ENCODE measurements at places on chromosomes 11 and 22.
A peak's percentile ranks its signal among the peaks of the same experiment; 100 is the strongest.

DNA sequence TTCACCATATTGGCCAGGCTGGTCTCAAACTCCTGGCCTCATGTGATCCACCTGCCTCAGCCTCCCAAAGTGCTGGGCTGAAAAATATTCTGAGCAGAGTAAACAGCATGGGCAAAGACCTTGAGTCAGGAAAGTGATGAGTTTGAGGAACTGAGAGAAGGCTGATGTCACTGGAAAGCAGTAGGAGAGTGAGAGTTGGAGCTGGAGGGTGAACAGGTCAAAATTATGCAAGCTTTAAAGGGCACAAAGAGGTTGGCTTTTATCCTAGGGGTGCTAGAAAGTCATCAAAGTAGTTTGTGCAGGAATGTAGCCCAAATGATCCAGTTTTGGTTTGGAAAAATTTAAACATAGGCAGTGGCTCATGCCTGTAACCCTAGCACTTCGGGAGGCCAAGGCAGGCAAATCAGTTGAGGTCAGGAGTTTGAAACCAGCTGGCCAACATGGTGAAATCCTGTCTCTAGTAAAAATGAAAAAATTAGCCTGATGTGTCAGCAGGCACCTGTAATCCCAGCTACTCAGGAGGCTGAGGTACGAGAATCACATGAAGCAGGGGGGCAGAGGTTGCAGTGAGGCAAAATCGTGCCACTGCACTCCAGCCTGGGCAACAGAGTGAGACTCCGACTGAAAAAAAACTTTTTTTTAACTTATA is 44.7 kb upstream of the CXCR5 start:
- DNase-seq = no peak

- DNase-seq = no peak
Measured at GRCh38 chr11:122697636-122698167, 42.2 kb downstream of the UBASH3B start.

- DNase-seq = no peak
Measured at GRCh38 chr11:6249770-6250555, 9.7 kb upstream of the CCKBR start.

- peak; percentile 49 for DNase-seq
Measured at GRCh38 chr11:131894615-131895544, 524.5 kb downstream of the NTM start.

- peak; percentile 38 for DNase-seq
Measured at GRCh38 chr11:100830978-100831732, 144.1 kb downstream of the ARHGAP42 start.

GRCh38 chr11:120775986-120776951 is 247.6 kb upstream of the TBCEL start:
- no peak for DNase-seq

DNA sequence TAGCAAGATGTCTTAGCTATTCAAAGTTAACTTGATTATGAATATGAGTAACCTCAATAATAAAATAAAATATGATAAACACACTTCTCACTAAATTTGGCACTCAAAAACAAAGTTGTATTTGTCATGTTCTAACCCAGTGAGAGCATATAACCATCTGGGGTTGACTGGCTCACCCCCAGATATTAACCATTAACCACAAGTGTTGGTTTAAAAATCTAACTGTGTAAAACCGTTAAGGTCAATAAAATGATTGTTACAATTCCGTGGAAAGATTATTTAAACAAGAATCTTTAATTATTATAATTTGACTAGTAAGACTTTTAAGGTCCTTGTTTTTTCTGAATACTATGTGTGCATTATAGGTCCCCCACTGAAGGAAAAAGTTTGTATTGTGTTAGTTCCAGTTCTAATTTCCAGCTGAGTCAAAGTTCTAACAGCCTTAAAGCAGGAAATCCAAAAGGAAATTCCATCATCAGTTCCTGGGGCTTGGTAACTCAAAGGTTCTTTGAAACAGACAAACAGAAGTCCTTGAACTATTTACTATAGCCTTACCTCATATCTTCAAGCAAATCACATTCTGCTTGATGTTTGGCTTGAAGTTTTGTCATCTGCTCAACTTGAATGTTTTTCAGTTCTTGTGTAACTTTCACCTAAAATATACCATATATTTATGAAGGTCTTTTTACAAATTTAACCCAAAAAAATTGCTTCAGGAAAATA is 2.5 kb downstream of the FCHSD2 start:
- DNase-seq = no peak

DNA sequence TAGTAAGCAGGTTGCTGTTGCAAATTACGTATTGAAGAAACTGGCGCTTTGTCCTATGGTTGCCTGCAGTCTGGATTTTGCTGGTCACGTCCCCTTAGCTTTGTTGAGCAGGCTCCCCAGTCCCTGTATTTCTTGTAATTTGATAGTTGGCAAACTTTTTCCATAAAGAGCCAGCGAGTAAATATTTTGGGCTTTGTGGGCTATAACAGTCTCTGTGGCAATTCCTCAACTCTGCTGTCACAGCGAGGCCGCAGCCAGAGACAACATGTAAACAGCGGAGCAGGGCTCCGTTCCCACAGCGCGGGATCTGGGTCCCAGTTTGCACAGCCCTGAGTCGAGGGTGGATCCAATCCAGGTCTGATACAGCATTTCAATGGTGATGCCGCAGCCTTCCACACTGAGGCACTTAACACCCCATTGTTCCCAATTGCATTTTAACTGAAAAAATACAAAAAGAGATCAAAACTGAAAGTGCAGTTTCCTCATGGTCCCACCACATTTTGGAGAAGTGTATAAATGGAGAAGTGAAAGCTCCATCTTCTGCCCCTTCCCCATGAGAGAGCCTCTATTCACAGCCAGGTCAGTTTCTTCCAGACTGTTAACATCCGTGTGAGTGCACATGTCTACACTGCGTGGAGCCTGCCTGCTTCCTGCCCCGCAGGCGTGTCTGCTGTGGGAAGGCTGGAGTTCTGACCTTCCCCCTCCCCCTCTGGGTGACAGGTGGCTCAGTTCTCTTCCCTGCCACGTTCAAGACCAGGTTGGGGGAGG is 89.1 kb downstream of the RPS6KA4 start:
- peak; percentile 53 for DNase-seq

DNA sequence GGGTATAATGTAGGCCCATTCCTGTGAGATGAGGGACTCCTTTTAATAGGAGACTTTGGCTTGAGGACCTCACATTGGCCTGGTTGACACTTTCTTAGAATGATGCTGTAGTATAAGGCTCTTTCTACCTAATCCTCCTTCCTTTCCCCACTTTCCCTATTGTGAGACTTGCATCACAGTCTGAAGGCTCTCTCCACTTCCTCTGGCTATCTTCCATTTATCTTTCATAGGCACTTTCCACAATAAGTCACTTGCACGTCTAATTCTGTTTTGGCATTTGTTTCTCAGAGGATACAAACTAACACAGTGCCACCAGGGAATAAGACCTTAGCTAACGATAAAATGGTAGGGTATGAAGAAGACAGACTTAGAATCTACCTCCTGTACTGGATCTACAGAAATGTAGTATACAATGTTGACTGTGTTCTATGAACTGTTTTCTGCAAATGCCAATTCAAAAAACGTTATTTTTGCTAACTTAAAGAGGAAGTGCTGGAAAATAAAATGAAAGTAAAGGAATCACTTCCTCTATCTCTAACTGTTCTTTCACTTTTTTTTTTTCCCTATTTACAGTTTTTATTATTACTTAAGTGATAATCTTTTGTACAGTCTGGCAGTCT is 17.9 kb upstream of the PDE3B start:
- no peak for DNase-seq

GRCh38 chr11:127219704-127220103 is 219.1 kb upstream of the KIRREL3 start:
- no peak for DNase-seq

- DNase-seq = peak; percentile 58
Measured at GRCh38 chr11:94958121-94958696, 15.1 kb downstream of the CWC15 start.

DNA sequence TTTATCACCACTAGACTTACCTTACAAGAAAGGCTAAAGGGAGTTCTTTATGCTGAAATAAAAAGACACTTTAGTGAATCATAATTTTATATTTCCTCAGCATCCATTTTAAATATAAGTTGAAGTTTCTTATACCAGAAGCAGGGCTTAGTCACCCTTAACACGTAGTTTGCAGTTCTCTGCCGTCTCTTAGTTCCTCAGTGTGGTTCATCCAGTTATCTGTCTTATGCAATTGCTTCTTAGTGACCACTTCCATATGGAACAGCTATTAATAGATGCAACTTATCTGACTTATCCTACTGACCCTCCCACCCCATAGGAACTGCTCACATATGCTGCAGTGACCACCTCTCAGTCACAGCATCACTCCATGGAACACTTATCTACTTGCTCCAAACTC is 11.7 kb upstream of the SLC36A4 start:
- DNase-seq = no peak

- DNase-seq = no peak
Measured at GRCh38 chr11:31000381-31000780, 369.2 kb downstream of the DCDC1 start.

- DNase-seq = no peak
Measured at GRCh38 chr11:97000481-97000880, 610.7 kb downstream of the JRKL start.

- peak; percentile 85 for DNase-seq
Measured at GRCh38 chr11:112962579-112963367, 1.6 kb downstream of the NCAM1 start.

- peak; percentile 35 for DNase-seq
Measured at GRCh38 chr22:35314161-35314942, 14.7 kb downstream of the TOM1 start.

DNA sequence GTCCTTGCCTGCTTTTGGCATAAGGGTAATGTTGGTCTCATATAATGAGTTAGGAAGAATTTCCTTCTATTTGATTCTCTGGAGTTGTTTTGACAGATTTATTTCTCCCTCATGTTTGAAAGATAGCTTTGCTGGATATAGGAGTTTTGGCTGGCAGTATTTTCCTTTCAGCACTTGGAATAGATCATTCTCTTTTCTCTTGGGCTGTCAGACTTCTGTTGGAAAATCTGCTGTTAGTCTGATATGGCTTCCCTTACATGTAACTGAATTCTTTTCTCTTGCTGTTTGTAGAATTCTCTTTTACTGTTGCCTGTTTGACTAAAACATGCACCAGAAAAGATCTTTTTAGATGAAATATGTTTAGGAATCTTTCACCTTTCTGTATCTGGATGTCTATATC is 165.5 kb downstream of the GUCY1A2 start:
- DNase-seq = no peak

GRCh38 chr11:65446446-65447277 is 24.1 kb downstream of the NEAT1 start:
- DNase-seq = no peak

DNA sequence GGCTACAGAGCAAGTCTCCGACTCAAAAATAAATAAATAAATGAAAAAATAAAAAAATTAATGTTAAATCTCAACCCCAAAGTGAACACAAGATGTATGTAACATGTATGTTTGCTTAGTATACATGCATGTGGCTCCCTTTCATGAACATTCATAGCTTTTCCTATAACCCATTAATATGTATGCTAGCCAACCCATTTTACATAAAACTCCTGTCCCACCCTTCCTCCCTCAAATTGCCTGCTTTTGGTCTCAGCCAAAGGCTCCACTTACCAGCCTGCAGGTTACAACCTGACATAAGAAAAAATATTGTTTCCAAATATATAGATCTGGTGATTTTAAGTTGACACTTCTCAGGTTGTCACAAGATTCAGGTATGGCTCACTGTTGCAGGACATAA is 3.7 kb upstream of the FOLR1 start:
- no peak for DNase-seq

DNA sequence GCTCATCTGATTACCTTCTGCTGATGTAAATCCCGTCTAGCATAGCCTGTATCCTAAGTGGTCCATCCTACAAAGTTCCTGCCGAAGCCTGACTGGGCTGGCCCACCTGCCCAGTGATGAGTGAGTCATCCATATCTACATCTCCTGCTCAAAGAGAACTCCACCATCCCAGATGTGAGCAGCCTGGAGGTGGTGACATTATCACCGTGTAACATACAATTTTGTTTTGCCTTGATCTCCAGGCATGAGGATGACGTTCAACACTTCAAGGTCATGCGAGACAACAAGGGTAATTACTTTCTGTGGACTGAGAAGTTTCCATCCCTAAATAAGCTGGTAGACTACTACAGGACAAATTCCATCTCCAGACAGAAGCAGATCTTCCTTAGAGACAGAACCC is 5.6 kb downstream of the TMA7B start:
- no peak for DNase-seq

DNA sequence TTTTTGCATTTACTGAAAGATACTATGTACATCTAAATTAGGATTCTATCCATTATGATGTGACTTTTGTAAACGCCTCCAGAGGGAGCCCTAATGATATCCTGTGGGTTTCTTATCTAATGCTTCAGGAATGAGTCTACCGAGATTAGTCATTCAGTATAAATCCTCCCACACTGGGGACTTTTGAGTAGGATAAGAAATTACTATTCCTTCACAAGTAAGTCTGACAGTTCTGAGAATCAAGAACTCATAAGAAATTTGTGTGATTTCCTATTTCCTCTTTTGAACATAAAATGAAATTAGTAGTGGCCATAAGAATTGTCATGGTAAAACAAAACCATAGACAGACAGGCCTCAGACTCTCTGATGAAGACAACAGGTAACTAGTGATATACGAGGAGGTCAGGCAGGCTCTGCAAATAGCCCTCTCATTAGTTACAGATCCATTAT is 10.0 kb upstream of the OR5M1 start:
- DNase-seq = no peak

Measured in right hindlimb (tissue), 1 donor.